ENCODE measurements at places on chromosomes 16 and 17.

DNA sequence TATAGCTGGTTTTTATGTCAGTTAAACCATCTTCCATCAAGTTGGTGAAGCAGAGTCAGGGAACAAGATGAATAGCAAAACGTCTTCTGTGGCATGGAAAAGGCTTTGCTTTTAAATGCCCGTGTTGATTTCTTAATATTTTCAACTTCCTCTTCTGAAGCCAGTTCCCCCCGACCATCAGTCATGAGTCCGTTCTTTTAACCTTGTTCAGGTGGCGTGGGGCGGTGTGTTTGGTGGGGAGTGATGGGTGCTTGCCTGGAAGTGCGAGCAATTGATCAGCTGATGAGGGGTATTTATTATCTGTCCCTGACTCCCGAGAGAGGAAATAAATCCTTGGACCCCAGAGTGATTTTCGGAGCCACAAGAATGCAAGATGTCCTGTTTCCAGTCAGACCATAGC is 147.1 kb downstream of the WWOX start:
- DNase-seq = no peak

DNA sequence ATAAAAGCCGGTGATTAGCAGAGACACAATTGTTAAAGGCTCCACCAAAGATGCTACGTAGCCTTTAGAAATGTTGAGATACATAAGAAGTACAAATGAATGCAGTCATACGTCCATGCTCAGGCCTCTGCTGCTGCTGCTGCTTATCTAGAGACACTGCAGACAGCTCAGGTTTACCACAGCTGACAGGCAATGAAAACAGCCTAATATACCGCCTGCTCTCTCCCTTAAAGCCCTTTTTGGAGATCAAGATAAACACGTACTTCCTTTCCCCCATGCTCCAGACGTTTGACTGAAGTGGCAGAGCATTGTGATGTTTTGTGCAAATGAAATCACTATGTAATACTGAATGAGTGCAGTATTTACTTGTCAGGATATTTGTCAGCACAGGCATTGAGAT is 185.3 kb downstream of the AATF start:
- DNase-seq = no peak

GRCh38 chr17:60170835-60171752 is 21.3 kb downstream of the CA4 start:
- peak; percentile 34 for DNase-seq

DNA sequence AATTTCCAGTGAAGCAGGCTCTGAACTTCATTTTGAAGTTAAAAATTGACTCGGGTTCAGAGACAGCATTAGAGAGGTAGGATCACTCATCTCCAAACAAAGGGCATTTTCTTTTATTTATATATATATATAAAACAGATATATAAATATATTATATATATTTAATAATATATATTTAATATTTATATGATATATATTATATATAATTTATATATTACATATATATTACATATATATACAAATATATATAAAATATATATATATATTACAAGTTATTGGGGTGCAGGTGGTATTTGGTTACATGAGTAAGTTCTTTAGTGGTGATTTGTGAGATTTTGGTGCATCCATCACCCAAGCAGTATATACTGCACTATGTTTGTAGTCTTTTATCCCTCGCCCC is 320.8 kb downstream of the MAP2K6 start:
- DNase-seq = no peak

- DNase-seq = peak; percentile 74
Observed at GRCh38 chr17:39754958-39755553, 17.3 kb downstream of the GRB7 start.

DNA sequence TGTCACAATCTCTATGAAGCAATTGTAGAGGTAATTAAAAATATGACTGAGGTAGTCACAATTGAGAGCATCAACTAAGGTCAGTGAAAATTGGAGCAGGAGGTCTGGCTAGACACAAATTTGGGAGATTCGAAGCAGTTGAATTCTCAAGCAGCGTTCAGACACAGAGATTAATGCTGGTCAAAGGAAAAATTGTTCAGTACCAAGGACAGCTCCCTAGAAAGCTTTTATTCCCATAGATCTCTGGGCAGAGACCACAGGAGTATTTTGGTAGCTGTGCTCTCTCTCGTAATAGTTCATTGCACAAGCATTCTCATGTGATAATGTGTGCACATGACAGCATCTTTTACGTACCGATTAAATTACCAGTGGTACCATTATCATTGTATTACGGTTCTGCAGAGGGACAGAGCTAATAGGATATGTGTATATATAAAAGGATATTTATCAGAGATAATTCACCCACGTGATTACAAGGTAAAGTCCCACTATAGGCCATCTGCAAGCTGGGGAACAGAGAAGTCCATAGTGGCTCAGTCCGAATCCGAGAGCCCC is 387.5 kb upstream of the HSBP1 start:
- no peak for DNase-seq

- no peak for DNase-seq
Observed at GRCh38 chr16:87955302-87956097, 4.3 kb downstream of the BANP start.

- no peak for DNase-seq
Observed at GRCh38 chr17:74185571-74186185, 17.8 kb upstream of the RPL38 start.

- no peak for DNase-seq
Observed at GRCh38 chr17:72349491-72349995, 228.7 kb downstream of the SOX9 start.

GRCh38 chr17:19482576-19482975 is 51.1 kb upstream of the SLC47A1 start:
- DNase-seq = no peak

DNA sequence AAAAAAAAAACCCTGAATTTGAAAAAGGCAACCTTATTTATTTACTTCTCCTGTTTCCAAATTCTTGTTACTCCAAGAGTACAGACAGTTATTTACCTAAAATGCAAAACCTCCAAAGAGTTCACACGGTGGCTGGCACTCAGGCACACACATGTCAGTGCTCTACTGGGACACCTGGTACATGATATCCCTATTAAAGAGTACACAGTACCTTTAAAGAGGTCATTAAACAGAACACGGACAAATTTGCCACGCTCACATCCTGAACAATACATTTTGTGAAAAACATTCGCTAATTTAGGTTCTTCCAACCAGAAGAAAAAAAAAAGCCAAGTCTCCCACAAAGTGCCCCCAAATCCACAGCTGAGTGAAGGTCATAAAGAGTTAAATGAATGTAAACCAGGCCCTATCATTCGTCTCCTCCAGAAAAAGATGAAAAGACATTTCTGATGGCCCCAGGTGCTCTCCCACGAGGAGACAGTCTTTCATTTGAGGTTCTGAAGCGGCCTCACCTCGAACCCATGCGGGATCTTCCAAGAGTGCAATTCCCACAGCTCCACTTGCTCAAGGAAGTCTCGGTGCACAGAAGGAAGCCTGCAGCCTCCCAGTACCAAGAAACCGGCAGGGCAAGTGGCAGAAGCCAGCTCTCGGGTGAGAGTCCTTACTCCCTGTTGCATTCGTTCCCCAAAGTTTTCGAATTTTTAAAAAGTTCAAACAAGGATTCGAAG is 993 bp downstream of the ERN1 start:
- DNase-seq = no peak

GRCh38 chr16:19142939-19143598 is 25.0 kb upstream of the SYT17 start:
- DNase-seq = no peak

GRCh38 chr17:11944587-11944986 is 52.7 kb downstream of the ZNF18 start:
- no peak for DNase-seq

GRCh38 chr16:70254965-70255286 is 3.2 kb upstream of the EXOSC6 start:
- peak; percentile 44 for DNase-seq

DNA sequence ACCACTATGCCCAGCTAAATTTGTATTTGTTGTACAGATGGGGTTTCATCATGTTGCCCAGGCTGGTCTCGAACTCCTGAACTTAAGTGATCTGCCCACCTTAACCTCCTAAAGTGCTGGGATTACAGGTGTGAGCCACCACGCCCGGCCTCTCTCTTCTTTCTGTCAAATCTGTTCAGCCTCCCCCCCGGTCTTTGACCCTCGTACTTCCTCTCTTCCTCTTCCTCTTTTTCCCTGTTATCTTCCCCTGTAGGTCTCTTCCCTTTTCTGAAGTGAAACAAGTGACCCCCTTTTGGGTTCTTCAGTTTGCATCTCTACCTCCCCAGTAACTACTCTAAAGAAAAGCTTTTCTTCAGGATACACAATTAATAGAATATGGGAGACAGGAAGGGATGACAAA is 31.7 kb upstream of the DHX40 start:
- no peak for DNase-seq

- DNase-seq = peak; percentile 40
Observed at GRCh38 chr17:45345246-45345553, 28.4 kb upstream of the MAP3K14 start.

DNA sequence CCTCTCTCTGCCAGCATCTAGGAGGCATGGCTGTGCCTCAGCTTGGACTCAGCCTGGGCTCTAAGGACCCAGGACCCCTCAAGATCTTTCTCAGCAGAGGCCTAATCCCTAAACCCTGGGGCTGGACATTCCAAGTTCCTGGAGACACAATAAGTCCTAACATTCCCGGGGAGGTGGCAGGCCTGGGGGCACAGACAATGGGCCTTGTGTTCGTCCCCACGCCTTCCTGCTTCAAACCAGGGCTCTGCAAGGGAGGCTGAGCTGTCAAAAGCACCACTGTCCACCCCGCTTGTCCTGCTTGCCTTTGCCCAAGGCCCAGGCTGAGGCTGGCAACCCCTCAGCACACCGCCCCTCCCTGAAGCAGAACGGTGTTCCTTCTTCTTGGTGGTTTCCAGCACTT is 13.7 kb downstream of the SDK2 start:
- no peak for DNase-seq

DNA sequence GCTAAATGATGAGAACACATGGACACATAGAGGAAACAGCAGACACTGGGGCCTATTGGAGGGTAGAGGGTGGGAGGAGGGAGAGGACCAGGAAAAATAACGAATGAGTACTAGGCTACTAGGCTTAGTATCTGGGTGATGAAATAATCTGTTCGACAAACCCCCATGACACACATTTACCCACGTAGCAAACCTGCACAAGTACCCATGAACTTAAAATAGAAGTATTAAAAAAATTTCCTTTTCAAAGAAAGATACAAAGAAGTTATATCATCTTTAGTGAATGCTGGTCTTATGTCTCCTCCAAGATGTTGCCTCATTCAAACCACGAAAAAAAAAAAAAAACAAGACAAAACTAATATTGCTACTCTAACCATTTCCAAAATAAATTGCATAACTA is 31.7 kb downstream of the MBTD1 start:
- DNase-seq = no peak

DNA sequence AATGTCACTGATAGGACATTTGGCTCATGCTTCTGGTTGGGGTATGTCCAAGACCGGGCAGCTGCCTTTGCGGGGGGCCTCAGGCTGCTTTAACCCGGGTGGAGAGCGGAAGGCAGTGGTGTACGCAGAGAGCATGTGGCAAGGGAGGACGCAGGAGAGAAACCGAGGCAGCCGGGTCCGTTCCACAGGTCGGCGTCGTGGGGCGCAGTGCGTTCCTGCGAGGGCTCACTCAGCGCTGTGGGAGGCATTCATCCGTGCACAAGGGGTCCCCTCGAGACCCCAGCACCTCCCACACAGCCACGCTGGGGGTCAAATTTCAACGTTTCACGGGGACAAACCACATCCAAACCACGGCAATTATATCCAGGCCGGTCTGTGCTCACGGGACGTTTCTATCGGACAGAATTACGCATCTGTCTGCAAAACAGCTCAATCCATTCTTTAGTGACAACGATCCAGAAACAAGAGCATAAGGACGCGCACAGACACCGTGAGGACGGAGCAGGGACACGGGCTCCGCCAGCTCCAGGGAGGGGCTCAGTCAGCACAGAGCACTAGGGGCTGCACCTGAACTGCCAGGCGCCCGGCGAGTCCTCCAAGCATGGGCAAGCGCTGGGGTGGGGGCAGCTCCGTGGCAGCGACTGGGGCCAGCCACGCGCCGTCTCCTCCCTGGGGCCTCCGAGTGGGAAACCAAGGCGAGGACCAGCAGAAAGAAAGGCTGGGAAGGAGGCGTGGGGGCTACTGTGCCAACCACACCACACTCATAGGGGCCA is 108.4 kb upstream of the METRNL start:
- peak; percentile 36 for DNase-seq

DNA sequence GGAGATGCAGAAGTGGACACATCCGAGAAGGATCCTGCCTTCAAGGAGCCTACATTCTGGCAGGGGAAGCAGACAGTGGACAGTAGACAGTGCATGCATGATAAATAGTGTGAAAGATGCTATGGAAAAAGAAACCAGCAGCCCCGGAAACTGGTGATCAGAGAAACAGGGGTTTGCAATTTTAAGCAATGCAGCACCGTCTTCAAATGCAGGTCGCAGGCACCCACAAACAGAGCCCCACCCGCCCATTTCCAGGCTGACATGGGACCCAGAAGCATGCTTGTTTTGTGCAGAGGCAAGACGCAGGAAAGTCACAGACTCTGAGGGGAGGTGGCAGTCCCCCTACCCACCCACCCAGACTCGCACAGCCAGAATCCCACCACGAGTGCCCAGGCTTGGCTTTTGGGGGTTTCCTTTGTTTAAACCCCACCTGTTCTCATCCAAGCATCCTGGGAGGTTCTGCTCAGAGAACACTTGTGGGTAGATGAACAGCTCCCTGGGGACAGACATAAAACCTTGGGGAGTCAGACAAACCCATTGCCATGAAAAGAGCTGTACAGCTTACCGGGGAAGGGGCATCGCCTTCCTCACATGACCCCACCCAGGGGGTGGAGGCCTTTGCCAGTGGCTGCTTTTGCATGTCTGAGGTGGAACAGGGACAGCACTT is 114.3 kb downstream of the MGAT5B start:
- DNase-seq = no peak

GRCh38 chr16:63005356-63005755 is 969.1 kb upstream of the CDH8 start:
- no peak for DNase-seq

DNA sequence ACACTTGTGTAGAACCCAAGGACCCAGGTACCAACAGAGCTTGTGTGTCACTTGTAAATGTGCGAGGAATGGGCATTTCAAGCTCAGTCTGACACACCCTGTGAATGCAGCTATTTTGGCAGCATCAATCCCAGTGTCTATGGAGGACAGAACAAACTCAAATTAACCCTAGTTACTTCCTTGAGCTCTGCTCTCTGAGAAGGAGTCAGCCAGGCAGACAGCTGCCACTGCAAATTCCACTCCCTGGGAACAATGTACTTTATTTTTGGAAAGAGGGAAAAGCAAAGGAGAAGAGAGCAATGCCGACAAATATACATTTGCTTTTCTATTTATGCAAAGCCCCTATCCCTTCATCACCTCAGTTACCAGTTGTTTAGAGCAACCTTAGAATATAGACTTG is 48.4 kb upstream of the NOG start:
- DNase-seq = no peak

GRCh38 chr17:50943575-50943933 is 77.4 kb upstream of the TOB1 start:
- DNase-seq = peak; percentile 67

- DNase-seq = no peak
Observed at GRCh38 chr16:11800382-11800718, 3.3 kb upstream of the ZC3H7A start.

- DNase-seq = no peak
Observed at GRCh38 chr17:4082136-4082924, 60.5 kb downstream of the ZZEF1 start.

- peak; percentile 64 for DNase-seq
Observed at GRCh38 chr17:1709971-1710806, at the start of gene TLCD2. TLCD2 (minus strand) TSS chr17:1710377; CDS start chr17:1710242, 135 bp downstream.
